ENCODE measurements at places on chromosomes 5 and 9.

- DNase-seq = no peak
Observed at GRCh38 chr9:131149688-131150053, 24.3 kb downstream of the NUP214 start.

GRCh38 chr5:35131723-35132122 lies 84.0 kb upstream of the AGXT2 start:
- DNase-seq = no peak

- DNase-seq = no peak
Observed at GRCh38 chr9:136044971-136045594, 50.0 kb downstream of the NACC2 start.

GRCh38 chr5:7615566-7616061 lies 219.7 kb downstream of the ADCY2 start:
- DNase-seq = no peak

- no peak for DNase-seq
Observed at GRCh38 chr5:172399826-172400225, 54.5 kb downstream of the SH3PXD2B start.

DNA sequence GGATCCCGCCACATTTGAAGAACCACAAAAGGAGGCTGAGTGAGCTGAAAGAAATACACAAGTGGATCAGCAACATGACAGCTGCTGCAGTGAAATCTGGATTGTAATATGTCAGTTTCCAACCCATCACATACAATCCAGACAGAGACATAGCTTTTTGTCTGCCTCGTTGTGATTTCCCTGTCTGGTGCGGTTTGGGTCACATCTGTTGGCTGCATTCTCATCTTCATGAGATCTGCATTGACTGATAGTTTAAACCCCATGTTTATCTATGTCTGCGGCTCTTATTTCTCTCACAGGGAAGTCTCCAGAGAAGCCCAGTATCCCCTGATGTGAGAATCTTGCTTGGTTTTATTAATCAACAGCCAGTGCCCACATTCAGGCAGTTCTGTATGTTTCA lies 403.1 kb upstream of the ZNF608 start:
- no peak for DNase-seq

GRCh38 chr5:59206132-59206581 lies 623.3 kb downstream of the RAB3C start:
- no peak for DNase-seq

DNA sequence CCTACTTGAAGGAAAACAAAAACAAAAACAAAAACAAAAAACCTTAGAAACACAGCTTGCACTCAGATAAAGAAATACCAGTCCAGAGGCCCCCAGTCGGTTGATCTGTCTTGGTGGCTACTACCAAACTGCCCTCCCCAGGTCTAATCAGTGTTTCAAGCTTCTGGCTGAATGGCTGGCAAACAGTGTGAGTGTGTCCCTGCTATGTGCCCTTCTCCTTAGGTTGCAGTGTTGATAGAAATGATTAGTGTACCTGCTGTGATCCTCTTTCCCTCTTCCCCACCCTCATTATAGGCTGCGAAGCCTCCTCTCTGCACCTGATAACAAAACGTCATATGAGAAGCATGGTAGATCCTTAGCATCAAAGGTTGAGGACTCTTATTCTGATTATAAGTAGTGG lies 12.8 kb downstream of the NR4A3 start:
- DNase-seq = no peak

DNA sequence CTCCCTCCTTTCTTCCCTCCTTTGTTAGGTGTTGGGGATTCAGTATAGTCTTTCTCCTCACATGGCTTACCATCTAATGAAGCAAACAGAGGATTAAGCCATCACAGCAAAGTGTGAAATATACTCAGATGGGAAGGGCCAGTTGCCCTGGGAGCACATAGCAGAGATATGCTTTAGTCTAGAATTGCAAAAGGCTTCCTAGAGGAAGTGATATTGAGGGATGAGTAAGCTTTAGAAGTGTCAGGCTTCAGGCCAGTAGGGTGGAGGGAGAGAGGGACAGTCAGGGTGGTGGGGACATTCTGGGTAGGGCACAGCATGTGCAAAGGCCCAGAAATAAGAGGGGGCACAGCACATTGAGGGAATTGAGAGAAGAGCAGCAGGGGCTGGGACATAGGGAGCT lies 46.2 kb upstream of the GLRA1 start:
- no peak for DNase-seq

- no peak for DNase-seq
Observed at GRCh38 chr5:82234885-82235284, 43.3 kb downstream of the RPS23 start.

DNA sequence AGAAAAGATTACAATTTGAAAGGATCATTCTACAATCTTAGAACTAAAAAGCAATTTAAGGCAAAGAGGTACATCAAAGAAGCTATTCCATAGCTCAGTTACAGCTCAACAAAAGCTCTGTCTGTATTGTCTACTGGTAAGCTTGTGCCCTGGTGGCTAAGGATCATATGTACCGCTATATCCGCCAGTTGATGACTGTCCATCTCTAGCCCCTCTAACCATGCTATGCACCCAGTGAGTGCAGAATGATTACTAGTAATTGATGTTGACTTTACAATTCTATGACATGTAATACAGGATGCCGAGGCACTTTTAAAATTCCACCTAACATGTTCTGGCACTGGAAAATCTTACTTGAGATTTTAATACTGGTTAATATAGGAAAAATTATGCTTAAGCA lies 13.1 kb downstream of the LOX start:
- no peak for DNase-seq

- DNase-seq = no peak
Observed at GRCh38 chr9:71915495-71915894, 4.1 kb downstream of the C9orf85 start.

- DNase-seq = no peak
Observed at GRCh38 chr5:88602584-88602983, 280.4 kb downstream of the MEF2C start.

DNA sequence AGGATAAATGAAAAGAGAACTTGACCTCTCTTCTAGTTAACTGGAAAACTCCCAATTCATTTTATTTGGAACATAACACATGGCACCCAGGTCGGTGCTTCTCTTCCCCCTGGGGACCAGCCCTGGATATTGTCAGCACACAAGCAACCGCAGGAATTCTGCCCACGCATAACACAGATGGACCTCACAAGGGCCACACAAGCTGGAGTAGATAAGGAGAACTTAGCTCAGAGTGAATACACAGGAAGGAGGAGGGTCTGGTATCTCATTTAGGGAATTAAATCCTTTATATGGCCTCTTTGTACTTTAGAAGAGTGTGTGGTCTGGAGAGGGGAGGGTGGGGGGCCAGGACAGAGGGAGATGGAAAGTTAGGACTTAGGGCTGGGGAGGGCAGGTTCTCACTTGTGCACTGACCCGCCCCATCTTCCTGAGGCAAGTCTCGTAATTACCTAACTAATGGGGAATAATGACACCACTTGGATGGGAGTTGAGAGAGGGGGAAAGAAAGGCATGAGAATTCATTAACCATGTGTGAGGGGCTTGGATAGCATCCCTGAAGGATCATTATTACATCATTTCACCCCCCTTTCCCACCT lies 341.2 kb upstream of the WWC1 start:
- no peak for DNase-seq

- DNase-seq = no peak
Observed at GRCh38 chr9:134063088-134063570, 4.7 kb downstream of the BRD3 start.

- DNase-seq = no peak
Observed at GRCh38 chr9:19998823-19999455, 210.1 kb upstream of the SLC24A2 start.

DNA sequence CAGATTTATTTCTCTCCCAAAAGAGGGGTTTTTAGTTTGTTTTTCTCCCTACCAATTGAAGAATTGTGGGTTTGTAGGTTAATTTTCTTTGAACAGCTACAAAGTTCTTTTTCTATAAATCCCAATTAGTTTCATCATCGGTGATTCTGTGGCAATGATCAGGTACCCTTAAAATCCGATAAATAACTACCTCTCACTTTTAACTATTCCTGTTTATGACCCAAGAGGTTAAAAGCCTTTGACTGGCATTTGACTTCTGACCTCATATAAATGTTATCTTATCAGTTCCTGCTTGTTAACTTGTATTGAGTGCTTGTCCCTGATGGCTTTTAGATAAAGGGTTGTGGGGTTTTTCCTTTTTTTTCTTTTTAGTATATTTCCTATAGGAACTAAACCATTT lies 124.4 kb upstream of the TMEM161B start:
- no peak for DNase-seq

GRCh38 chr5:138569782-138570181 lies 5.4 kb downstream of the HSPA9 start:
- no peak for DNase-seq

DNA sequence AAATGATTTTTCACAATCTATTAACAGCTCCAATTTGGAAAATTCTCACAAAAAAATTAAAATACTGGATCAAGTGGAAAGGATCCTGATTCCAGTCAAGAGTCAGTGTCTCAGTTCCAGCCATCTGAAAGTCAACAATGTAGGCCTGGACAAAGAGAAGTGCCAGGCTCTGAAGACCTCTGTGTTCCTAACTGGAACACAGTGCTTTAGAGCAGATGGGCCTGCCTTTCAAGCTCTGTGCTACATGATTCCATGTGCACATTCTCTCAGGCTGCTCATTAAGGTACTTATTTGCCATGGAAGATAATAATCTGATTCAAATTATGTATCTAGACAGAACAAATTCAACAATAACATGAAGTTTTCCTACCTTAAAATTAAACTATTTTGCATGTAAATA lies 30.2 kb upstream of the ALDH1A1 start:
- no peak for DNase-seq

Measured in GOT3 (cell line).